ENCODE measurements at places on chromosomes 11 and 22.

- no peak for DNase-seq
These were observed 4.0 kb downstream of the GUCD1 start for GRCh38 chr22:24550902-24551435.

- no peak for DNase-seq
These were observed 6.0 kb downstream of the KBTBD4 start for GRCh38 chr11:47572715-47573255.

GRCh38 chr22:31490496-31490925 lies 869 bp upstream of the EIF4ENIF1 start:
- peak; percentile 39 for DNase-seq

DNA sequence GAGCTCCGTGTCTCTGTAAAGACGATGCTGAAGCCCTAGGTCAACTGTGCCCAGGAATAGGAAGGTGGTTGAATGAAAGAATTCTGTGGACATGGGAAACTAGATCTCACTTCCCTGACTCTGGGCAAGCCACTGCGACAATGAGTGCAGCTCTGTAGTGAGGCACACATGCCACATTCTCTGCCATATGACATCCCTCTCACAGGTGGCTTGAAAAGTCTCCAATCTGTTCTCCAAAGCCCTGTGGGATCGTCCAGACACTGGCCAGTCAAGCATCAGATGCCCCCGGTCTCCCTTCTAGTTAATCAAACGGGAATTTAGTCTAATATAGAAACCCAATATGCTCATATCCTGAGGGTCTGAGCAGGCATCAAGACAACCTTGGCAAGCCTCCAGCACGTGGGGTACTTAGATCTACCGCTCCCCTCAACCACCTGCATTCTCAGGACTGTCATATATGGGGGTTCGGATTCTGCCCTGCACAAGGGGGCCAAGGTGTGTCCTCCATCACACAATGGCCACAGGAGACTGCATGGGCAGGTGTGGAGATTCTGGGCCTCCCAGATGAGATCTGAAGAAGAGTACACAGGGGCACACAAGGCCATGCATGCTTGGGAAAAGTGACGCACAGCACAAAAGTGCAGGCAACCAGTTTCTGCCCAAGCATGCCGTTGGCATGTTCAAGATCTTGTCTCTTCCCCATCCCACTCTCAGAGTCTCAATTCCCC lies 11.9 kb downstream of the DKK3 start:
- no peak for DNase-seq

GRCh38 chr11:78893996-78894395 lies 319.3 kb upstream of the NARS2 start:
- DNase-seq = no peak

DNA sequence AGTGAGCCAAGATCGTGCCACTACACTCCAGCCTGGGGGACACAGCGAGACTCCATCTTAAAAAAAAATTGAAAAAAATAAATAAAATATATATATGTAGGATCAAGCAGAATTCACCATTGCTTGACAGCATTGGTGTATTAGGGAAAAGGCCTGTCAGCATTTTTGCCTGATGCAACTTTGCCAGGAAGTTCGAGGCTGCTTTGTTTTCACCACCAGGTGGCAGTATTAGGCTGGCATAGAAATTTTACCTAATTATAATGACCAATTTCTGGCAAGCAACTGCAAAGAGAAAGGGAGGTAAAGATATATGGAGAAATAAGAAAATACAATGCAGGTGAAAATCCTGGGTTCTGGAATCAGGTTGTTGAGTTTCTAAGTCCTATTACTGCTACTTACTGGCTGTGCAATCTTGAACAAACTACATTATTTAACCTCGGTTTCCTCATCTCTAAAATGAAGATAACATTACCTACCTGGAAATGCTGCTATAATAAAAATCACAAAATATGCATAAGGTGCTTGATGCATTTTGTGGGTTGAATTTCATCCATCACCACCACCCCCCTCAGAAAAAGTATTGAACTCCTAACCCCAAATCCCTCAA lies 24.7 kb downstream of the LAYN start:
- DNase-seq = peak; percentile 62

DNA sequence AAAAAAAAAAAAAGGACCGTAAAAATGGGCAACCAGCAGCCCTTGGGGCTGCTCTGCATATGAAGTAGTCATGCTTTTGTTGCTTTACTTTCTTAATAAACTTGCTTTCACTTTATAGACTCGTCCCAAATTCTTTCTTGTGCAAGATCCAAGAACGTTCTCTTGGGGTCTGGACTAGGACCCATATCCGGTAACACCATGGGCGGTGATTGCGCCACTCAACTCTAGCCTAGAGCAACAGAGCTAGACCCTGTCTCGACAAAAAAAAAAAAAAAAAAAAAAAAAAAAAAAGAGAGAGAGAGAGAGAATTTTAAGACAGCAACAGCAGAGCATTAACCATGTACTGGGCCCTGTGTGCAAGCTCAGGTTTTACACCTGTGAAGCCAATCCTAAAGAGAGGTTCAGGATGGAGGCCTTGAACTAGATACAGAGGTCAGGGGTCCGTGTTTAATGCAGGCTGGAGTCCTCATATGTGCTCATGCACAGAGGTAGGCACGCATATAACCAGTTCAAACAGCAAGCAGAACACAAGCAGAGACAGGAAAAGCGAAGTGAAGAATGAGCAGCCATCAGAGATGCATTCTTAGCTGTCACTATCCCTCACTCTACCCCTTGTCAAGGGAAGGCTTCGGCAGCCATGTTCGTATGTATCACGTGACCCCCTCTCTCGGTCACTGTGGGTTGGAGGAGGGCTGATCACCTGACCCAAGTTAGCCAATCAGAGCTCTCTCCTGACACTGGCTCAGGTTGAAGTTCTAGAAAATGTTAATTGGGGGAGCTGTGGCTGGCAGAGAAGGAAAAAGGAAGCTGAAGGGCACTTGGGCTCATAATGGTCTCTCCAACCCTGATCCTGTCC lies 16.7 kb upstream of the SYT12 start:
- no peak for DNase-seq

DNA sequence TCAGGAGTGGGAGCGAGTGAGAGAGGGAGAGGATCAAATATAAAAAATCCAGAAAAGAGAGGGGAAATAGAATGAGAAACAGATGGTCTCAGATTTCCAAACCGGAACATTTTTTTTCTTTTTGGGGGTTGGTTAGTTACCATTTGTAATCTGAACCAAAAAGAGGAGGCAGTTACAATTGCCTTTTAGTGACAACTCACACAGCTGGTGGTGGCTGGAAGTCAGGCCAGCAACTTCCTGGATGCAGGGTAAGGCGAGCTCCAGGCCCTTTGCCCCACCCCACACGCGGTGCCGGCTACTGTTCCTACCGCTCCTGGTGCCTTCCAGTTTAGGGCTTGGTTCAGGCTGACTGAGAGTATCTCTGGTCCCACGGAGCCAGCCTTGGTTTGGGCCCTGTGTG lies 21.0 kb upstream of the UBASH3B start:
- no peak for DNase-seq

- DNase-seq = no peak
These were observed 139.8 kb downstream of the ELP4 start for GRCh38 chr11:31649129-31649966.

GRCh38 chr11:115276799-115277198 lies 227.4 kb downstream of the CADM1 start:
- DNase-seq = no peak

- DNase-seq = no peak
These were observed 331.9 kb upstream of the NARS2 start for GRCh38 chr11:78906566-78906965.

GRCh38 chr11:69864686-69865661 lies 45.8 kb upstream of the FGF3 start:
- no peak for DNase-seq

DNA sequence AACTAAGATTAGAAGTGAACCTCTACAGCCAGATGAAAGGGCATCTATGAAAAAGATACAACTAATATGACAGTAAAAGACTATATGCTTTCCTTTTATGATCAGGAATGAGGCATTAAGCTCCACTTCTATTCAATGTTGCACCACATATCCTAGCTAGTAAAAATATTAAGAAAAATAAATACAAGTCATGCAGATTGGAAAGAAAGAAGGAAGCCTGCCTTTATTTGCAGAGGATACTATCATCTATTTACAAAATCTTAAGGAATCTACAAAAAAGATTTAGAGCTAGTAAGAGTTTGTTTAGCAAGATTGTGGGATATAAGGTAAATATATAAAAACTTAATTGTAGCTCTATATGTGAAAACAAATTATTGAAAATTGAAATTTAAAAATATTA lies 308.8 kb downstream of the DYNC2H1 start:
- DNase-seq = no peak

GRCh38 chr22:44913198-44913983 lies 96.4 kb downstream of the PHF21B start:
- DNase-seq = no peak

DNA sequence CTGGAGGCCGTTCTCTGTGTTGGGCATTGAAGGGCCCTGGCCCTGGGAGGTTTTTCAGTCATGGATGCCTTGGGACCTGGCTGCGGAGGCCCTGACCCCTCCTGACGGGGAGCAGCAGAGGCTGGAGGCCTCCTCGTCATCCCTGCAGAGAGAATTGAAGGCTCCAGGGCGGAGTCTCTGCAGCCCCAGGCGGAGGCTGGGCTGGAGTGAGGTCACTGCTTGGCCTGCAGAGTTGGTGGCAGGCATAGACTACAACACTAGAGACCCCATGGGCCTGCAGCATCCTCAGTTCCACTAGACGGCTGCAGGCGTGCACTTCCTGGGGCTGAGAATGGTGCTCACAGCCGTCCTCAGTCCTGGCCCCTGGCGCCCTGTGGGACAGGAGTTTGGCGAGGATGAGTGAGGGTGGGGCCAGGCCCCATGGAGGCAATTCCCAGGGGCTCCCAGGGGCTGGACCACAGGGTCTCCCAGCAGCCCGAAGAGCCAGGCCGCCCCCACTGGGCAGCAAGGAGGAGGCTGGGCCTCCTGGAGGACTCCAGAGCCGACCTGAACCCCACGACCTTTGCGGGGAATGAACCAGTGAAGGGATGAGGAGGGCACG lies 1194.9 kb downstream of the BRD1 start:
- no peak for DNase-seq

DNA sequence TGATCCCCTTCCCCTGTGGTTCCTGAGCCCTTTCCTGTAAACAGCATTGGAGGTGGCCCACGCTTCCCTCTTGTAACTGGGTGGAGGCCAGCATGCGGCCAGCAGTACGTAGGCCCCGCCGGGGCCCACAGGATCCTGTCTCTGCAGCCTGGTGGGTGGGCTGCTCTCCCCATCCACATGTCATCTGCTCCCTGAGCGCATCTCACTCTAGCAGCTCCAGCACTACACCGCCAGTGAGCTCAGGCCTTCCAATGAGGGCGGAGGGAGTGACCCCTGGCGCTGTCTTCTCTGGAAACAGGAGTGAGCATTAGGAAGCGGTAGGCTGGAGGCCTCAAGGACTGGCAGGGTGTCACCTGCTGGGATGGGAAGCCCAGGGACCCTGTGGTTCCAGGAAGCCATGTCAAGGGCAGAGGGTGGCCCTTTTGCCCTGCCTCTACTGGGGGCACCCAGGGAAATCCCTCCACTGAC lies 363.9 kb downstream of the TBC1D22A start:
- DNase-seq = no peak

DNA sequence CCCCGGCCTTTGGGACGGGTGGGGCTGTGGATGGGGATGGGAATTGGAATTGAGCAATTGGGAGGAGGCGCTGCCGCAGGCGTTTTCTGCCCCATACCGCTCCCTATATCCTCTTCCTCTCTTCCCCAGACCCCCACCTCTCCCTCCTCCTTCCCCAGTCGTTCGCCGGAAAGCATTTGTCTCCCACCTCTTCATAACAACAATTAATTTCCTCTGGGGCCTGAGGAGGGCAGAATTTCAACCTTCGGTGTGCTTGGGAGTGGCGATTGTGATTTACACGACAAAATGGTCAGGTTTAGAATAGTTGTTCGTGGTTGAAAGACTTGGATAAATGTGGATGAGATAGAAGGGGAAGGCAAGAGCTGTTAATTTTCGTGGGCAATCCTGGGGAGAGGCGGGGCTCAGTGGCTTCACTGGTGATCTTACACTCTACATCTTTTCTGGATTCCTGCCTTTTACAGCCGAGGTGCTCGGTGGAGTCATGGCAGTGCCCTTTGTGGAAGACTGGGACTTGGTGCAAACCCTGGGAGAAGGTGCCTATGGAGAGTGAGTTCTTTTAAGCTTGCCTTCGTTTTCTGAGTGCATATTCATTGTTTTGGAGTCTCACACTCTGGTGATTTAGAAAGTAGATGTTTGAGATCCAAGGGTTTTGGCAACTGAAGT lies 1.5 kb downstream of the CHEK1 start:
- peak; percentile 87 for DNase-seq

GRCh38 chr22:45526768-45527360 lies 24.2 kb downstream of the FBLN1 start:
- DNase-seq = no peak

DNA sequence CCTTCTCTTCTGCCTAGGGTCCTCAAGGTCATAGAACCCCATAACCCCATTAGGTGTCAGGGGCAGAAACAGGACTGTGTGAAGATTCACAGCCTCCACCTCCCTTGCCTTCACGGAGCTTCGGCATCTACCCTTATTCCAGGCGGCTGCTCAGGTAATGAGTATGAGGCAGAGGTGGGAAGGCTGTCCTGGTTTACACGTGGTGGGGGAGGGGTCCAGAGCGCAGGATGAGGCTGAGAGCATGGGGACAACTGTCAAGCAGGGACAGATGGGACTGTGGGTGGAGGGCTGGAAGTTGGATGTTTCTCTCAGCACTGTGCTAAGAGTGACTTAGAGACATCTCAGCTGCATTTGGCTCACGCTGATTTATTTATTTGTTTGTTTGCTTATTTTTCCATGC lies 4.3 kb upstream of the RAD9A start:
- no peak for DNase-seq

GRCh38 chr22:49736538-49736937 lies 91.1 kb downstream of the BRD1 start:
- DNase-seq = no peak

DNA sequence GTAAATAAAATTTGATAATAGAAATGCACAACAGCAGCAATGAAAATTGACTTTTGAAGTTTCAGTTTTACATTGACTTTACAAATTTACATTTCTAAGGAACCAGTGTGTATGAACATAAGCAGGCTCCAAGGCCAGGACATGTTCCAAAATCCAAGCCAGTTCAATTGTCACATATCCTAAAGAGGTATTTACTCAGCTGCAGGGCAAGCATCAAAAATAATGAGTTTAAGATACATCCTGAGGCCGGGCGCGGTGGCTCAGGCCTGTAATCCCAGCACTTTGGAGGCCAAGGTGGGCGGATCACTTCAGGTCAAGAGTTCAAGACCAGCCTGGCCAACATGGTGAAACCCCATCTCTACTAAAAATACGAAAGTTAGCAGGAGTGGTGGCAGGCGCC lies 39.0 kb upstream of the AKIP1 start:
- no peak for DNase-seq

DNA sequence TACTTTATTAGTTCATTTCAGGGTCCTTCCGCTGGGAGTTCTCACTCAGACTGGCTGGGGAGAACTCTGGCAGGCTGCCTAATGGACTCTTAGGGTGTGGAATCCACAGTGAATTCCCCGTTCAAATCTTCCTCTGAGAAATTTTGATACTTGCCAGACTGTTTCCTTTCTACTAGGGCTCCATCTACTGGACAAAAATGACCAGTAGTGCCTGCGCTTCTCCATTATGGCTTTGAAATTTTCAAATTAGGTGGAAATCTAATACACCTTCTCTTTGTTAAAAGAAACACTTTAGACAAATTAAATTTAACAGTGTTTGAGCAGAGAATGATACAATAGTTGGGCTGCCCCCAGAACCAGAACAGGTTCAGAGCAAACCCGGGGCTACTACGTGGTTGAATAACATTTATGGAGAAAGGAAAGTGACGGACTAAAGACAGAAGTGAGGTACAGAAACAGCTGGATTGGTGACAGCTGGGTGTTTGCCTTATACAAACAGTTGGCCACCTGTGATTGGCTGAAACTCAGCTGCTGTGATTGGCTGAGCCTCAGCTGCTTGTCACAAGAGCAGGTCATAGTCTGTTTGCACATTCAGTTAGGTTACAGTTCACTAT lies 52.9 kb upstream of the FDX1 start:
- DNase-seq = peak; percentile 81
